ENCODE measurements at places on chromosomes 16 and 17.

DNA sequence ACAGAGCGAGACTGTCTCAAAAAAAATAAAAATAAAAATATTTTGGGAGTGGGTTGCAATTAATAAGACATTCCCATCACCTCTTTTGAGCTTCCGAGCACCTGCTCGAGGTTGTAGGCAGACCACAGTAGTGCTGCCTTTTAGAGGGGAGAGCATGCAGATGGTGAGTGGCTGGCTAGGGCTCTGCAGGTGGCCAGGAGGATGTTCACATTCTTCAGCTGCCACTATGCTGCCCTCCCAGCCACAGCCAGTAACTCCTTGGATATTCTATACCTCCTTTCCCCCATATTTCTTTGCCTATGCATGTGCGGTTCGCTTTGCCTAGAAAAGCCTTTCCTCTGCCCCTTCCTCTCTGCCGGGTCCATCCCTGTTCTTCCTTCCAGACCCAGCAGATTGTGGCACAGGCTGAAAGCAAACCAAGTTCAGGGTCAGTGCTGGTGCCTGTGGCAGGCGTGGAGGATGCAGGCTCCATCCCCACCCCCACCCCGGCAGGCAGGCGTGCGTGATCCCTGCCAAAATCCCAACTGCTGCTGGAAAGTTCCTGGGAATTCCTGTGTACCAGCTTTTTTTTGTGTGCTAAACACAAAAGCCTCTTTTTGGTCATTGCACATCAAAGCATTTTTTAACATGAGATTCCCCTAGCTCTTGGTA lies 33.8 kb upstream of the CMIP start:
- no peak for DNase-seq

DNA sequence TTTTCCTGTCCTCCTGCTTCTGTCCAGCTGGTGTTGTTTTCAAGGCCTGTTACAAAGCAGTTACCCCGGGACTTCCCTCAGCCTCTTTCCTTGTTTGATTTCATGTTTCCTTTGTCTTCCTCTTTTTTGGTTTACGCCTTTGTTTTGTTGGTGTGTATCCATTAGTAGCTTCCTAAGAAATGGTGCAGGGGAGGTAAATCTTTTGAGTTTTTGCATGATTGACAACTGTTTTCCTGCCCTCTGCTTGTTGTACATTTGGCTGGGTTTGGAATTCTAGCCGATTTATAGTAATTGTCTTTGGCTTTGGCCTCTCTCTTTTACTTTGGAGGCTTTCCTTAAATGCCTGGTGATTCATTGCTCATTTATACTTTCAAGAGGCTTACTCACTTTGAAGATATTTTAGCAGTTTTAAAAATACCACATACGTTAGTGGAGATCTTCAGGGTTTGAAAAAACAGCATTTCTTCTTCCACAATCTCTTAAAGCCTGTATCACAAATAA lies 32.8 kb downstream of the DNAH2 start:
- no peak for DNase-seq

DNA sequence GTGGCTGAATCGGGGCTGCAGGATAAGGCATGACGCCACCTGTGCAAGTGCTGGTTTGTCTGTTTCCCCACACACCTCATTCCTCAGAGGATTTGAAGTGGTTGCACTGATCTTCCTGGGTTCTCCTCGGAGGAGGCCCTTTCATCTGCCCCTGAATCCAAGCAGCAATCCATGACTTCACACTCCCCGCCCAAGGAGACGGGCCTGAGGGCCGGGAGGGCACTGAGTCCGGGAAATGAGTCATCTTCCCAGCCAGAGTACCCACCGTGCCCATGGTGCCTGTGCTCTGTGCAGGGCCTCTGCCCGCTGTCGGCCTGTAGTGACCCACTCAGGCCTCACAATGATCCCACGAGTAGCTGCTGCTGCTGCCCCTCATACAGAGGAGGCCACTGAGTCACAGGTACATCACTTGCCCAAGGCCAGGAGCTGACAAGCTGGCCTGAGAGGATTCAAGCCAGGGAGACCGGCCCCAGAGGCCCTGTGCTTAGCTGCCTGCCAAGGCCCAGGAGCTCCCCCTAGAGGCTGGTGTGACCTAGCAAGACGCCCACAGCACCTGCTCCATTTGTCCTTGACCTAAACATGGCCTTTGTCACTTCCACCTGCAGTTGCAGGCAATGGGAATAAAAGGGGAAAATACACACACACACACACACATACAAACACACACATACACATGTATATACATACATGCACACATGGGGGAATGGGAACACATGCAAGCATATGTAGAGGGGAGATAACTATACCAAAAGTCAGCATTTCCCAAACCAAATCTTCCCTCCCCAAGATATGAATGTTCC lies 240.0 kb downstream of the C16orf95 start:
- peak; percentile 61 for DNase-seq

DNA sequence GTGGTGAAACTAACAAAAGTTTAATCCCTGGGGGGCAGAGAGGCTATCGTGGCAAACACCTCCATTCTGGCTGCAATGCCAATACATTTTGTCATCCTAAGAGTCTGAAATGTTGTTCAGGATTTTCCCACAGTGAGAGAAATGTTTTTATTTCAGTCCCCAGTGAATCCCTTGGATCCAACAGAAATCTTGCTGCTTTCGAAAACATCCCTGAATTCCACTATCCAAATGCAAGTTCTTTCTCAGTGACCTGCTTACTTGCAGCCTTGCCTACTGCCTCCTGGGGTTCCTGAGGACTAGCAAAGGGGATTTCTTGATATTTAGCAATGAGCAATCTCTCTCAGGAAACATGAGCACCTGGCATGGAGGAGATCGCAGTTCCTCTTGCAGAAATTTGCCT lies 202.1 kb upstream of the IRX3 start:
- DNase-seq = no peak

GRCh38 chr16:57771141-57771785 lies 31.0 kb downstream of the KIFC3 start:
- DNase-seq = no peak

DNA sequence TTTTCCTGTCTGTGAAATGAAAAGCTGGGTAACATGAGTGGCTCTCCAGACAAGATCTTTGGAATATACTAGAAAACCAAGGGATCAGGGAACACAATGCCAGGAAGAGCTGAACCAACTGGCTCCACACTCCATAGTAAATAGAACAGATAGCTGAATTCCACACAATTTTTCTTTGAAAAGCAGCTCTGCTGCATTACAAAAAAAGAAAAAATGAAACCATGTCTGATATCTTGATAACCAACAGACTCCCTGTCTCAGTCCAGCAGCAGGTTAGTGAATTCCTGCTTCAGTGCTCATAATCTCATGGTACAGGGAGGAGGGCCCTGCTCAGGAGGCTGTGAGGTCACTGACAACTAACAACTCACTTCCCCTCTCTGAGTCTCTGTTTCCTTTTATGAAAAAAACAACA lies 97.1 kb downstream of the CDH11 start:
- no peak for DNase-seq

GRCh38 chr17:11241611-11242226 lies 706 bp downstream of the SHISA6 start:
- DNase-seq = no peak

All from activated T-cell treated with anti-CD3 and anti-CD28 coated beads, Interleukin-2, amount 50 U/mL, for 72 hours (primary cell).